ENCODE measurements at places on chromosomes 13 and 19. TPM values are rescaled to one million over a fixed set of nuclear protein-coding genes. Genes with fewer than 3 reads are reported as not detected.

Gene TUBB4A
- total RNA-seq: 6.0 TPM

Gene DCT
- total RNA-seq: not detected

Gene FAM216B
- not detected for total RNA-seq

Gene ERFL
- 0.11 TPM for total RNA-seq

Gene GTF3A
- total RNA-seq: 201 TPM

Gene CYP4F12
- not detected for total RNA-seq

Gene FXYD3
- 61.6 TPM for total RNA-seq

Gene NXNL1
- not detected for total RNA-seq

Gene GCDH
- total RNA-seq: 37.4 TPM

Gene NTN5
- 0.18 TPM for total RNA-seq

Gene EDNRB
- total RNA-seq: not detected

Gene TPTE2
- total RNA-seq: not detected

Gene ZNF443
- 3.7 TPM for total RNA-seq

Gene WDR87
- not detected for total RNA-seq

Gene CYP4F2
- total RNA-seq: not detected

Gene SLC10A2
- not detected for total RNA-seq

Gene RASGRP4
- not detected for total RNA-seq

Gene GIPC1
- total RNA-seq: 671 TPM

Gene MEF2B
- total RNA-seq: 0.22 TPM

Gene ZNF428
- total RNA-seq: 46.8 TPM

Gene SIGLEC8
- total RNA-seq: not detected

Gene ZNF568
- total RNA-seq: not detected

Gene ELANE
- total RNA-seq: not detected

Gene ERICH4
- not detected for total RNA-seq

Gene KLK1
- not detected for total RNA-seq

Gene LRRC25
- not detected for total RNA-seq

Gene GRK1
- not detected for total RNA-seq

Gene LRRC63
- 0.26 TPM for total RNA-seq

Gene POU2F2
- total RNA-seq: 1.4 TPM

Gene HNRNPA1L2
- 6.2 TPM for total RNA-seq

Gene FFAR1
- not detected for total RNA-seq

Gene GAPDHS
- not detected for total RNA-seq

Gene LILRB1
- not detected for total RNA-seq

Gene C19orf85
- total RNA-seq: not detected

Gene ZNF600
- 5.4 TPM for total RNA-seq

Gene CRX
- not detected for total RNA-seq

Gene SUGT1
- total RNA-seq: 26.0 TPM

Gene DCLK1
- total RNA-seq: not detected

Gene MYBPC2
- total RNA-seq: not detected

Gene NTF4
- 0.18 TPM for total RNA-seq

Gene IL11
- total RNA-seq: 10.7 TPM

Gene IGFL2
- not detected for total RNA-seq

Gene KIR2DL1
- not detected for total RNA-seq

Measured in PC-3 (cell line).